ENCODE measurements at places on chromosomes 3 and 15.
A peak's percentile ranks its signal among the peaks of the same experiment; 100 is the strongest.

- DNase-seq, result no peak
Measured at GRCh38 chr3:20190991-20191390, 5.0 kb upstream of the SGO1 start.

GRCh38 chr3:99499235-99500158, 138.9 kb upstream of the COL8A1 start:
- peak; percentile 25 for DNase-seq

GRCh38 chr3:106119614-106120082, 250.8 kb upstream of the CBLB start:
- no peak for DNase-seq

DNA sequence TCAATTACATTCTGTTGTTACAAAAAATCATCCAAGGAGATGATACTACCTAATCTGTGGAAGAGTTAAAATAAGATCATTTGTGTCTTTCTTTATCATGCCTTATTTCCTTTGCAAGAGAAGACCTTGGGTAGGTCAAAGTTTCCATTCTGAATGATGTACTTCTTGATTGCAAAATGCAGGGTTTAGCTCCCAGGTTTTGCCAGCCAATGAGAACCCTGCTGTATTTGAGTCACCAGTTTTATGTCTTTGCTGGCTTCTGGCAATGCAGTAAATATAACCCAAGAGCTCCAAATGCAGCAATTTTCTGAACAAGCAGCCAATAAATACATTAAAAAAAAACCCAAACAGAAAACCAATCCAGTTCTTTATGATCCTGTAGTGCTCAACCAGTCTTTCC, 204.9 kb downstream of the CADPS start:
- DNase-seq, result no peak

DNA sequence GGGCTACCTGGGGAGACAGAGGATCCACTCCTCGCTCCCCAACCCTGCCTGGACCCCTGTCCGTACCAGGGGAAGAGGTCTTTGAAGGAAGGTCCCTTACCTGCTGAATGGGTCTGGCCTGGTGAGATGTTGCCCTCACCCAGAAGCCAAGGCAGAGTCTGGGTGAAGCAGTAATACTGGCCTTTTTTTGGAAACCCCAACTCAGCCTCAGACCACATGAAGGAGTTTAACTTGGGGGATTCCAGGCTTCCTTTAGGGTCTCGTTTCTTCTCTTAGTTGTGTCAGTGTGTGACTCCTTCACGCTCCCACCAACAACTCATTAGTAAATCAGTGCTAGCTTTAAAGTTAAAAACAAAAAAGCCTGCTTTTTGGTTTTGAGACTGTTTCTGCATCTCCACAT, 45.6 kb downstream of the RTP1 start:
- DNase-seq, result no peak

DNA sequence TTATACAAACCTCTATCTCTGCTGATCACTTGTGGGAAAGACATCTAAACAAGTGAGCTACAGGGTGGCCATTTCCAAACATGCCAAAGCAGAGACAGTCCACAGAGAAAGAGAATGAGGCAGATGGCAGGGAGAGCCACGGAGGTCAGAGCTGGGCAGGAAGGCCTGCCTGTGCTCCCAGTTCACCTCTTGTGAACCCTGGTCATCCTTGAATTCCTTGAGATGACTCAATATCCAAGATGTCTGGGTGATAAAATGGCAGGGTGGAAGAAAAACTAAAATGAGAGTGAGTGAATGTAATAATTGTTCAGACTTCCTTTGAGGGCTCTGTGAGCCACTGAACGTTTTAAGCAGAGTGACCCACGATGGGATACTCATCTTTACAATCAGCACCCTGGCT, 104.8 kb downstream of the PLCH1 start:
- no peak for DNase-seq

- DNase-seq, result no peak
Measured at GRCh38 chr15:99441871-99442251, 123.9 kb upstream of the MEF2A start.

- no peak for DNase-seq
Measured at GRCh38 chr3:10527295-10528001, 22.1 kb upstream of the ATP2B2 start.

DNA sequence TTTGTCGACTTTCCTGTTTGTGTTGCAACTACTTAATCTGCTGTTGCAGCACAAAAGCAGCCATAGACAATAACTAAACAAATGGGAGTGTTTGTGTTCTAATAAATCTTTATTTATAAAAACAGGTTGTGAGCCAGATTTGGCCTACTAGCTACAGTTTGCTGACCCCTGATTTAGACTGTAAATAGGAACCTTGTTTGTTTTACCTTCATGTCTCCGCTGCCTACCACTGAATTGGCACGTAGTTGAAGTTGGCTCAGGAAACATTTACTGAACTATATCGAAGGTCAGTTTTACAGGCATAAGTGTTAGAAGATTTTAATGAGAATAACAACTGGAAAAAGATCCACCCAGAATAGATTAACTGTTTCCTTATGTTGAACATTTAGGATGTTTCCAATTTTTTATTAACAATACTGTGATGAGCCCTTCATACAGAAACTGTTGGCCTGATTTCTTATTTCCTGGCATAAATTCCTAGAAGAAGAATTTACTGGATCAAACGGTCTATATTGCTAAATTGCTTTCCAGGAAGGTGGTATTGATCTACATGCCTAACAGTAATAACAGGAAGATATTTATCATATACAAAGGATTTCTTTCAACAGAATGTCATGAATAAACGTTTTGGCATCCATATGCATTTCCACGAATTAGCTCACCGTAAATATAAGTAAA, 156.2 kb upstream of the NR2E3 start:
- DNase-seq, result no peak

GRCh38 chr3:36557708-36558421, 177.6 kb downstream of the STAC start:
- no peak for DNase-seq

DNA sequence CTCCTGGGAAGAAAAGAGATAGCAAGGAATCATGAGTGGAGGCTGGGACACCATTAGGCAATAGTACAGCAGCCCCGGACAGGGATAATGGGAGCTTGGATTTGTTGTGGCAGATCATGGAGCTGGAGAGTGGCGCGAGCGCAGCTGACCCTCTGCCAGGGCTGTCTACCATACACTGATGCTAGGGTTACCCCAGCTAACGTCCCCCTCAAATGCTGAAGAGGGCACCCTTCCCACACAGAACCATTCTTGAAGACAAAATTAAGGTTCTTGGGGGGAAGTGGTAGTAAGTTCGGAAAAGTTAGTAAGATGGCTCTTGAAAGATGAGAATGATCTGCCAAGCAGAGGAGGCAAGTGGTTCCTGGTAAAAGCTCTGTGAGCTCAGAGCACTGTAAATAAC, 61.1 kb downstream of the ST3GAL6 start:
- DNase-seq, result no peak
